ENCODE measurements at places on chromosomes 4 and X.

- DNase-seq: no peak
Measured at GRCh38 chr4:10082459-10083272, 33.9 kb downstream of the WDR1 start.

GRCh38 chrX:10507181-10507580 lies 113.2 kb downstream of the MID1 start:
- no peak for DNase-seq

DNA sequence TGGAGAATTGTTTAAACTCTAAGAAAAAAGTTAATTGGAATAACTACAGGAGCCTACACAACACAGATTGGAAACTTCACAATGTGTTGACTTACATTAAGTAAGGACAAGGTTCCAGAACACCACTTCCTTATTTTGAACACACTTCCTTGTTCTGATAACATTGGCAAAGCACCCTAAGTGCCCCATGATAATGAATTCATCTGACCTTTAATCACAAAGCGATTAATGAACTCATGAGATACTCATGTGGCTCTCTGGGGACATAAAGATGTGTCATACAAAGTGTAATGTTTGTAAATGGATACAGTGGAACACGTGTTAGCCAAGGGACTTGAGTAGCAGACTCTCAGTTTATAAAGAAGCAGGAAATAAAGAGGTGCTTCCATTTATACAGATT lies 69.0 kb upstream of the ATOH1 start:
- DNase-seq: no peak

GRCh38 chr4:7691982-7692381 lies 247.7 kb downstream of the AFAP1 start:
- DNase-seq: no peak

- no peak for DNase-seq
Measured at GRCh38 chrX:372856-373640, 13.7 kb downstream of the PPP2R3B start.

GRCh38 chrX:68203646-68204045 lies 229.6 kb downstream of the OPHN1 start:
- no peak for DNase-seq

DNA sequence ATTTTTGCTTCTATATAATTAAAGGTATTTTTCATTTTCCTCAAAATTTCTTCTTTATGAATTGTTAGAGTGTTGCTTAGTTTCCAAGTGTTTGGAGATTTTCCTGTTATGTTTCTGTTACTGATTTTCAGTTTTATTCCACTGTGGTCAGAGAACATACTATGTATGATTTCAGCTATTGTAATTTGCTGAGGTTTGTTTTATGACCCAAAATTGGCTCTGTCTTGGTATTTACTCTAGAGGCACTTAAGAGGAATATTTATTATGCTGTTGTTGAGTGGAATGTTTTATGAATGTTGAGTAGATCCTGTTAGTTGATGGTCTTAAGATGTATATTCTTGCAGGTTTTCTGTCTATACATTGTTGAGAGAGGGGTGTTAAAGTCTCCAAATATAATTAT lies 263.5 kb downstream of the PABPC4L start:
- no peak for DNase-seq

GRCh38 chrX:66030505-66031317 lies 9.2 kb downstream of the VSIG4 start:
- DNase-seq: no peak

DNA sequence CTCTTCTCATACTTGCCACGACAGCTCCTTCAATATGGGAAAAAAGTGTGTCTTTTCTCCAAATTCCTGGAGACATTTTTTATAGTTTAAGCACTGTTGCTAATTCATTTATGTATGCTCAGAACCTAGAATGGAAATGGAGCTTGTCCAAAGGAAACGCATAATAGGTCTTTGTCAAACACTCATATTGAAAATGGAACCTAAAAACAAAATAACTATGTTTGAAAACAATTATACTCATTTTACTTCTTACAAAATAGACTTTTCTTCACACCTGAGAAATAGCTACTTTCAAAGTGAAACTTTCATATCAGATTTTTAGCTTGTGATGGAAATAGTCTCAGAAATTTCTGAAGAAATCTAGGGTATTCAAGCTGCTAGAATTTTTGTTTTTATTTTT lies 529.7 kb upstream of the BOD1L1 start:
- DNase-seq: no peak

DNA sequence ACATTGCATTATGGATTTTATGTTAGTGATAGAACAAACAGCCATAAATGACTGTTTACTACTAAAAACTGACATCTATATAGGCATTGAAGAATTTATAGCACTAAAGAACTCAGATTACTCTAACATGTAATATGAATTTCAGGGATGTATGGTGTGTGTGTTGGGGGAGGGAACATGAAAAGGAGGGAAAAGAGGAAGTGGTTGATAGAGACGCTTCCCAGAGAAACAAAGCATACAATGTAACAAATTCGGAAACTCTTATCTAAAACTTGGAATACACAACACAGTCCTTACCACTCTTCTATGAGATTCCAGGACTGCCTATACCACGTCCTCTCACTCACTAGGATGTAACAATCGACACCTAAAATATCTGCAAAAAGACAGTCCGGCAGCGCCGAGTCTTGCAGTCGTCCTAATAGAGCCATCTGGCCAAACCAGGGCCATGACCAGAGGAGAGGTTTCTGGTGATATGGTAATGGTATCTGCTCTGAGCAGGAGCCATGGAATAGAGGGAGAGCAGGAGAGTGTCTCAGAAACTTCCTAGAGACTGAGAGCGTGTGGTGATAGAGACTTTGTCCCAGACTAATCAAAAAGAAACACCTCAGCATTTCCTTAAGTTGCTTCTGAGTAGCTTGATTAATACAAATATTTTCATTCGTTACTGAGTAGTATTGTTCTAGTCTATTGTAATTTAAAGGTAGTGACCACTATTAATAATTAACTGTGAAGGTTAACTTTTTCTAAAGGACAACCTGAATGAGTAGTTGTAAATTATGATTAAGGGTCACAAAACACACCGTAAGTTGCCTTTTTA lies 251.9 kb upstream of the ETNPPL start:
- DNase-seq: no peak

DNA sequence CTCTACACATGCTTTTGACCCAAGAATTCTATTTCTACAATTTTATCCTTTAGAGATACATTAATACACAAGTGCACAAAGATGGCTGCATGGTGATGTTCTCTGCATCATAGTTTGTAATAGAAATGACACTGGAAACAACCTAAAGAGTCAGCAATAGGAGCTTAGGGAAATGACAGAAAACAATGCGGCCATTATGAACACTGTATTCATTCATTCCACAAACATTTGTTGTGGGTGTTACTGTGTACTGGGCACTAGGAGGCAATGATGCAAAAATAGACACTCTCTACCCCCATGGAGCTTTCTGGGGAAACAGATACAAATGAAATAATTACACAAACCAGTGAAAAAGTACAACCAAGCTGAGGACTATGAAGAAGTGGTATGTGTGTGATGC lies 32.0 kb downstream of the IDS start:
- no peak for DNase-seq

- peak; percentile 70 for DNase-seq
Measured at GRCh38 chr4:10808591-10808990, 124.0 kb upstream of the CLNK start.

GRCh38 chr4:577499-578450 lies 1.7 kb upstream of the TMEM271 start:
- peak; percentile 36 for DNase-seq

- DNase-seq: no peak
Measured at GRCh38 chr4:70997546-70997945, 4.1 kb downstream of the DCK start.
